ENCODE measurements at places on chromosomes 5 and 9. TPM values are rescaled to one million over a fixed set of nuclear protein-coding genes. Genes with fewer than 3 reads are reported as not detected.
A peak's percentile ranks its signal among the peaks of the same experiment; 100 is the strongest.

DNA sequence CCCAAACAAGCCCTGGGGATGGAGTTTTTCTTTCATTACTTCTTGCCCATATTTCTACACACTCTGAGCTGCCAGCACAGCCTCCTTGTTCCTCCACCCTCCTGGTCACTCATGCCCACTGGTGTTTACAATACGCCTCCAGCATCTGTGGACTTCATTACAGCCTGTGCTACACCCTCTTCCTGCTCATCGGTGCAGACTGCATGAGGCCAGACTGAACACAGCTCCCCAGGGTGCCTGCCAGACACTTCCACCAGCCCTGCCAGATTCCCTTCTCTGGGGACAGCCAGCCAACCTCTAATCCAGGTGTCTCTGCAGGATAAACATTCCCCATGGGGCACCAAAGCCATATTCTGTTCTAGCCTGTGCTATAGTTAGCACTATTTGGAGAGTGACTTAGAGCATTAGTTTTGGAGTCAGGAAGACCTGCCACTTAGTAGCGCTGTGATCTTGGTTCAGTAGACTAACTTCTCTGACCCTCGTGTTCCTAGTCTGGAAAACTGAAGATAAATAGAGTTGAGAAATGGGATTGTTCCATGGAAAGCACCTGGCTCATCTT lies 163.8 kb upstream of the KLF4 start:
- DNase-seq = no peak
- no peak overlapping the region for H3K4me3 ChIP-seq
- H3K36me3 ChIP-seq = no peaks in the 10 kb centered on the region
- H3K27ac ChIP-seq = no peak overlapping the region
- H3K4me1 ChIP-seq = peaks cover 8% of the 10 kb centered on the region

DNA sequence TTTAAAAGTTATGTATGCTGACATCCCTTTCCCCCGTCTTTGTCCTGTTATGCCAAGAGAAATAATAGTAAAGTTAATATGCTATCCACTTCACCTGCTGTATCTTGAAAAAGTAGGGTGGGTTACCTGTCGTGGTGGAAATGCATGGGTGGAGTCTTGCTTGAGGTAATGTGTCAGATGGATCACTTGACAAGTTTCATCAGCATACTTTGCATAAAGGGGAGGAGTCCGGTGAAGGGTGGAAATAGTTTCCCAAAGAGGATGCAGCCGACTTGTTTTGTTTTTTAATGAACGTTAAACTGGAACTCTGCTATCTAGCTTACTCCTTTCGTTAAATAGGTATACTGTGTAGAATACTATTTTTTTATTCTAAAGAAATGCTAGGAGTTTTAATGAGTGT lies 9.0 kb upstream of the DMRT3 start:
- DNase-seq = no peak
- peak overlapping the region; percentile 20 for H3K27ac ChIP-seq
- H3K4me1 ChIP-seq = peaks cover 15% of the 10 kb centered on the region
- H3K27me3 ChIP-seq = peaks cover 95% of the 10 kb centered on the region

DNA sequence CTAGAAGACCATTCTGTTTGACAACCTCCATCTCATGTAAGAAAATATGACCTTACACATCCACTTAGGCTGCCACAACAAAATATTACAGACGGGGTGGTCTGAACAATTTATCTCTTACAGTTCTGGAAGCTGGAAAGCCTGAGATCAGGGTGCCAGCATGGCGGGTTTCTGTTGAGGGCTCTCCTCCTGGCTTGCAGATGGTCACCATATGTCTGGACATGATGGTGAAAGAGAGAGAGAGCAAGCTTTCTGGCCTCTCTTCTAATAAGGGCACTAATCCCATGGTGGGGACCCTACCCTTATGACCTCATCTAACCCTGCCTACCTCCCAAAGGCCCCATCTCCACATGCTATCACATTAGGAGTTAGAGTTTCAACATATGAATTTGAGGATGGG lies 66.0 kb downstream of the AMBP start:
- peaks cover 45% of the 10 kb centered on the region for H3K36me3 ChIP-seq
- no peak for DNase-seq
- no peaks in the 10 kb centered on the region for H3K4me1 ChIP-seq
- no peak overlapping the region for H3K27ac ChIP-seq
- no peaks in the 10 kb centered on the region for H3K27me3 ChIP-seq

Gene HK3
- total RNA-seq = 0.77 TPM
